ENCODE measurements at places on chromosomes 5 and 9.

- no peak for DNase-seq
Measured at GRCh38 chr5:123582550-123583285, 70.7 kb downstream of the CSNK1G3 start.

- DNase-seq: no peak
Measured at GRCh38 chr5:178765753-178766300, 35.4 kb upstream of the ZNF354A start.

DNA sequence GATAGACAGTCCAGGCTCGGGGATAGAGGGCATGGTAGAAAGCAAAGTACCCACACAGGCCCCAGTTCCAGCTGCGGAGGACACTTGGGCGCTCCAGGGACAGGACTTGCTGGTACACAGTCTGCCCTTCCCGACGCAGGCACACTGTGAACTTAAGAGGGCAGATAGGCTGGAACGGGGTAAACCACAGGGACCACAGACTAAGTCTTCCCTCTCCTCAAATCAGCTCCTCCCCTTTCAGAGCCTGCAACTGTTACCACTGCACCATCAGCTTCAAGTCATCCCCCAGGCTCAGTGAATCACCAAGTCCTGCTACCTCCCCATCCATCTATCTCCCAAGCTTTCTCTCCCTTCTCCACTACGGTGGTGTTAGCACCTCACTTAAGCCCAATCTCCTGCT lies 7.3 kb downstream of the GBA2 start:
- no peak for DNase-seq

GRCh38 chr5:143758750-143759149 lies 53.2 kb upstream of the HMHB1 start:
- no peak for DNase-seq

GRCh38 chr9:22053178-22053577 lies 44.1 kb upstream of the CDKN2B start:
- no peak for DNase-seq

GRCh38 chr5:14225173-14225834 lies 82.2 kb downstream of the TRIO start:
- DNase-seq: no peak

DNA sequence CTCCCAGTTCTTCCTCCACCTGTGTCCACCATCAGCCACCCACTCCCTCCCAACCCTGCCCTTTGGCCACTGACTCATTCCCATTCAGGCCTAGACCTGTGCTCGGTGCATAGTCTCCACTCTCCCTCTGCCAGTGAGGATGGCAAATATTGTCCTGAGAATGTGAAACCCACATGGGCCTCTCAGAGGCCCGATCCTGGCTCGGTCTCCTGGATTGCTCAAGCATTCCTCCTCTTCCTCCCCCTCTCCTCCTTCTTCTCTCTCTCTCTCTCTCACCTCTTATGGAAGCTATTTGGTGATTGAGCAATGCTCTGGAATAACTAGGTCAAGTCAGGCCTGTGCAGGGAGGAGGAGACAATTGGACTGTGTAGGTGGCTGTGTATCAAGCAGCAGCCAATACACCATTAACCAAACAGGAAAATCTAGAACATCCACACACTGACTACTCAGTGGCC lies 99.9 kb downstream of the KLF4 start:
- DNase-seq: no peak

DNA sequence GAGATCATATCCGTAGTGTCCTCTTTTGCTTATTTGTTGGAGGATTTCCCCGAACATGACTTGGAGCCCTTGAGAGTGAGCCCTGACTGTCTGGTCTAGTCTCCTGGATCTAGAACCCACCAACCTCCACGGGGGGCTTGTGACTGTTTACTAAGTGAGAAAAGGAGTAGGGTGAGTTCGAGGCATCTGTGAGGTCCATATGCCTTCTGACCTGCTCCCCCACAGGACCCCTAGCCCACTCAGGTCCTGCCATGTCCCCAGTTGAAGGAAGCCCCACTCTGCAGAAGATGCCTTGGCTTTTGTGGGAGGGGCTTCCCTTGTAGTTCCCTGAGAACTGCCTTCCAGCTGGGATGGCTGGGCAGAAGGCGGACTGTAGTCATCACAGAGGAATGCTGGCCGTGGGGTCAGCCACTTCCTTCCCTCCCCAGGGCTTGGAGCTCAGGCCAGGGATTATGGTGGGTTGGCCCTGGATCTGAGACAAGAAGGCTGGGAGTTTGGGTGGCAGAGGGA lies 7.0 kb upstream of the IRF1 start:
- DNase-seq: no peak

GRCh38 chr9:124544535-124544934 lies 37.3 kb upstream of the NR5A1 start:
- no peak for DNase-seq

GRCh38 chr5:96329289-96329688 lies 103.8 kb downstream of the PCSK1 start:
- DNase-seq: no peak

GRCh38 chr5:154197801-154198491 lies 7.4 kb downstream of the GALNT10 start:
- DNase-seq: no peak

Measured in stimulated activated CD8-positive, alpha-beta memory T cell treated with anti-CD3 and anti-CD28 coated beads, Interleukin-15, amount 100 ng/mL, for 1 hour (primary cell).